ENCODE measurements at places on chromosomes 3 and 15. TPM values are rescaled to one million over a fixed set of nuclear protein-coding genes. Genes with fewer than 3 reads are reported as not detected.

- no peak for DNase-seq
These were observed 38.4 kb upstream of the CGNL1 start for GRCh38 chr15:57337868-57338411.

- no peak for DNase-seq
These were observed 63.0 kb upstream of the TSC22D2 start for GRCh38 chr3:150345021-150345538.

GRCh38 chr3:30493911-30494311, 112.5 kb upstream of the TGFBR2 start:
- no peak for DNase-seq

DNA sequence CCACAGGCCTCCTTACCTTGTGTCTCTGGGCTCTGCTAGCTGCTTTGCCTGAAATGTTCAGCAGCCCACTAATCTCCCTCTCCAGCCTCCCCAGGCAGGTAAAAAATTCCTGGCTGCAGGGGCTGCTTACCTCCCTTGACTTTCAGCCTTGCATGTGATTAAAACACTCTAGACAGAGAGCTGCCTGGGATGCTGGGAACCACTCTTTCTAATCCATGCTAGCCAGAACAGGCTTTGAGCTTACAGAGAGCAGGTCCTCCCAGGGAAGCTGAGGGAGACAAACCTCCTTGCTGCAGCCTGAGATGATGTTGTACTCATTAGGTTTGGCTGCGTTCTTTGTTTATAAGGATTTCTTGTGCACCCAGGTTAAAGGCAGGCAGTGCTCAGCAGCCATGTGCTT, 33.7 kb upstream of the LIPC start:
- no peak for DNase-seq

- no peak for DNase-seq
These were observed 570.0 kb upstream of the NR2F2 start for GRCh38 chr15:95760508-95760907.

DNA sequence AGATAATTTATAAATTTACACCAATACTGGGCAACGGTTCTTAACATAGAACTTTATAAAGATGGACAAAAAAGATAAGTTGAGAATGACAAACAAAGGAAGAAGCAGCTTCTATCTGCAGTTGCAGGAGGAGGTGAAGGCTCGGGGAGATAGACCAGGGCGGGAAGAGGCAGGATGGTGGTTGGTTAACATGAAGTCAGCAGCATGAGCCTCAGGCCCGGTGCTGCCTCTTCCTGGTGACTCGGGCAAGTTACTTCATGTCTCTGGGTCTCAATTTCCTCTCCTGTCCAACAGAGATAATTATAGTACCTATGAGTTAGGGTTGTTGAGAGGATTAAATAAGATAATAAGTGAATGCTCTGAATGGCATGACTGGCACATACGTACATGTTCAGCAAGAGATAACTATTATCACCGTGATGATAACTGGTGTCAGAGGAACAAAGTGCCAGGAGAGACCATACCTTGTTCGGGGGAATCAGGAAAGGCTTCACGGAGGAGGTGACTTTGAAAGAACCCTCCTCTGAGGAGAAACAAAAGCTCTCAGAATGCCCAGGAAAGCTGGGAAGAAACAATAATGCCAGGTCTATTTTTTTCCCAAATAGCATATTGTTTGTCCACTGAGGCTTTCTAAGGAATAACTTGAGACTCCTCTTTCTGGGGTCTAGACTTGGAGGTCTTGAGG, 4.4 kb downstream of the PAK6 start:
- DNase-seq = no peak

- DNase-seq = peak; percentile 85
These were observed 20.1 kb downstream of the RFT1 start for GRCh38 chr3:53109891-53110771.

GRCh38 chr3:155270063-155270462, 23.4 kb downstream of the STRIT1 start:
- peak; percentile 23 for DNase-seq

RTP1 gene
- total RNA-seq = not detected

CNTN4 gene
- total RNA-seq = 7.6 TPM

IL5RA gene
- 0.50 TPM for total RNA-seq

Data from left lung (tissue), 14 donors.